ENCODE measurements at places on chromosomes 6 and 20.

DNA sequence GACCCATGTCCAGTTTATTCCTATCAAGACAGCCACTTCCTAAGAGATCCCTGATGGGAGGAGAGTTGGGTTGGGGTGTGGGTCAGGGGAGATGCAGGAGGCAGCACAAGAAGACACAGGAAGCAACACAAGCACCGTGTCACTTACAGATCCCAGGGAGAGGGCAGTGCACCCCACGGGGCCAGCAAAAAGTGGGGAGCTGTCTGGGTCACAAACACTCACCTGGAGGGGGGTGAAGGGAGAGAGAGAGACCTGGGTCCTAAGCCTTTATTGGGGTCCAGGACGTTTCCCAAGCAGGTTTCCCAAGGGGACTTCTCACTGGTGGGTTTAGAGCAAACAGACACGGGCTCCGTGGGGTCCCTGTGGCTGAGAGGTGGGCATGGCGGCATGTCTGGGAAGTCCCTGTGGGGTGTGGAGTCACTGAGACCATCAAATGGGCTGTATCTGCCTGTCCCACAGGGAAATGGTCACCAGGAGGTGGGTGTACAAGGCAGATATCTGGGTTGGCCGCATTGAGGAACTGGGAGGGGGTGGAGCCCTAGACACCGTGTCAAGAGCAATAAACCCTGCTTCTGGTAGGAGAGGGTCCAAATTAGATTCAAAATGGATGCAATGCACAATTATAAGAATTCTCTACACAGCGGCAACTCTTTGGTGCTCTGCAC, 1.6 kb upstream of the CD93 start:
- no peak for DNase-seq

DNA sequence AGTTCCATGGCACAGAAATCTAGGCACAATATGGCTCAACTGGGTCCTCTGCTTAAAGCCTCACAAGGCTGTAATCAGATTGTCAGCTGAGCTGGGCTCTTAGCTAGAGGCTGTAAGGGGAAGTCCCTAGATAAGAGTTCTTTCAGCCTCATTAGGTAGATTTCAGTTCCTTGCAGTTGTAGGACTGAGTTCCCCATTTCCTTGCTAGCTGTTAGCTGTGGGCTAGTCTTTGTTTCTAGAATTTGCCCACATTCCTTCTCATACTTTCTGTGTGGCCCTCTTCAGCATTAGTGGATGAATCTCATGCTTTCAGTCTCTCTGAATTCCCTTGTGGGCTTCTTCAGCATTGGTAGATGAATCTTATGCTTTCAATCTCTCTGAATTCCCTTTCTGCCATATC, 71.0 kb upstream of the MRAP2 start:
- DNase-seq = no peak

DNA sequence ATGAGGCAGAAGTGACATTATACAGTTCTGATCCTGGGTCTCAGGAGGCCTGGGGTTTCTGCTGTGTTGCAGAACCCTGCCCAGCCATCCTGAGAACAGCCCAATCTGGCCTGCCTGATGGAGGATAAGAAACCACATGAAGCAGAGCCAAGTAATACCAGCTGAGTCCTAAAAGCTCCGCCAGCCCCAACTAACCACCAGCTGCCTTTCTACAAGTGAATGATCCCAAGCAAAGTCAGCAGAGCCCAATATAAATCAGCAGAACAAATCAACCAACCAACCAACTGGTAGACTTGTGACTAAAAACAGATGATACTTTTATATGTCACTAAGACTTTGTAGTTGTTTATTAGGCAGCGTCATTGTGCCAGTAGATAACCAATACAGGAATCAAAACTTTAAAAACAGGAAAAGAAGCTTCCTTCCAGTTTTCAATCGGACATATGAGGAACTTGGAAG, 52.1 kb downstream of the SNX5 start:
- DNase-seq = no peak

DNA sequence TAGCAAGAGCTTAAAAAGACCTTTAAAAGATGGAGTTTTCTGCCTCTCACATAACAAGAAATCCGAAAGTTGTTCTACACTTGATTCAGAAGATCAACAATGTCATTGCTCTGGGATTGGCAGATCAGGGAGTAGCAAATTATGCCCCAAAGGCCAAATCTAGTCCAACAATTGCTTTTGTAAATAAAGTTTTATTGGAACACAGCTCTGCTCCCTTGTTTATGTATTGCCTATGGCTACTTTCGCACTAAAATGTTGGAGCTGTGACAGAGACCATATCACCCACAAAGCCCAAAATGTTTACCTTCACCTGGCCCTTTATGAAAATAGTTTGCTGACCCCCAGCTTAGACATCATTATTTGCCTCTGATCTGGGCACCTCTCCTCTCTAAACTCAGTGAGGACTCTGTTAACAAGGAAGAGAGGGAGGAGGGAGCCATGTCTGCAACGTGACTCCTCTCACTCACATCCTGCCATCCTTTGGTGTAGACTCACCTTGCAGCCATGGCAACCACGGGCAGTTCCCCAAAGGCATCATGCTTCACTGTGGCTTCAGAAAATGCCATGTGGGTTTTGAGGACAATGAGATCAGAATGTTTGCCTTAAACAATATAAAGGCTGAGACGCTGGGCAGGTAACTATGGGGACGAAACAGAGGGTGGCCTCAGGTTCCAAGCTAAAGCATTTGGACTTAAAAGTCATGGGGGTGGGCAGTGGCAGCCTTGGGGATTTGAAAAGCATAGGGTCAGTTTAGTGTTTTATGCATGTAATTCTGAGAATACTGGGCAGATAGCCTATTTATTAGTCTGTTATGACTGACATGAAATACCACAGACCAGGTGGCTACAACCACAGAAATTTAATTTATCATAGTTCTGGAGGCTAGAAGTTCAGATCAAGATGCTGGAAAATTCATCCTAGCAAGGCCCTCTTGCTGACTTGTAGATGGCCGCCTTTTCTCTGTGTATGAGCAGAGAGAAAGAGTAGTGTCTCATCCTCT, 149.7 kb upstream of the TNFAIP3 start:
- DNase-seq = peak; percentile 79

- no peak for DNase-seq
These were observed 14.0 kb downstream of the GCNT2 start for GRCh38 chr6:10535193-10535592.

- DNase-seq = no peak
These were observed 258.9 kb downstream of the GJA1 start for GRCh38 chr6:121694389-121694788.

GRCh38 chr6:111409430-111409829, 73.6 kb downstream of the REV3L start:
- DNase-seq = no peak

GRCh38 chr6:164107297-164107995, 692.9 kb downstream of the QKI start:
- DNase-seq = no peak

DNA sequence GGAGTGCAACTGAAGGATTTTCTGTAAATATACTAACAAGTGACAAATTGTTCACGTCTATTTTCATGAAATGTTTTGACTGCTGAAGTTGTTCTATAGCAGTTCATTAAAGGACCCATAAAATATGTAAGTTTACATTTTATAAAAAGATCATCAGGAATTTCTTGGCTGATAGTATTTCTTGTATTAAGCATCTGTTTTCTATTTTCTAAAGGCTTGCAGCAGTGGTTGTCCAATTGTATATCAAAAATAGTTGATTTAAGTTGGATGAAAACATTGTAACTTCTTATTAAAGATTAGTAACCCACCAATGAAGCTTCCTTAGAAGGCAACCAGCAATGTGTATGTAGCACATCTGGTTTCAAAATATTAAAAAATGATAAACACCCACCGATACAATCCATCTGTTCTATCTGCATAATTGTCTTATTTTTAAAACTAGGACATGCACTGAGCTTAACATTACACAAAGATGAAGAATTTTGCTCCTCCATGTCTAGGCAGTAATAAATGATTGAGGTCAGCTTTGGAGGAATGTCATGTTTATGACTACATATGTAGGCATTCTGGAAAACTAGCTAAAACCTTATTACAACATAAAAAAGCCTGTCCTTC, 301.3 kb upstream of the TCF21 start:
- DNase-seq = no peak

GRCh38 chr6:46323312-46323965, 152.7 kb upstream of the ENPP5 start:
- no peak for DNase-seq

DNA sequence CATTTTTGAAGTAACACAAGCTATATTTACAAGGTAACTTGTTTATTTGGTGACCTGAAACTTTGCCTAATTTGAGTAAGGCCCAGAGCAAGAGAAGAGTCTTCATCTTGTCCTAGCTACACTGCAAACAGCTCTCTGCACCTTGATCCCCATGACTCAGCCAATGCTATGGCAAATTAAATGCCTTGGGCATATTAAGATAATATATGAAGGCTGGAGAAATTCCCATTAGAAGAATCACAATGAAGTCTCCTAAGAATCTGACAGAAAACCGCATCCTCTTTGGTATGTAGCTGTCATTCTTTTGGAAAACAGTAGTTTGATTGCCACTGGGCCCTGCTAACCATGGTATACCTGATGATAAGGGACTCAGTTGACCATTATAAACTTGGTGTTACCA, 204.5 kb downstream of the UBE3D start:
- DNase-seq = no peak

- DNase-seq = no peak
These were observed 72.9 kb upstream of the DSP start for GRCh38 chr6:7468382-7469081.

GRCh38 chr6:43658161-43658560, 13.3 kb downstream of the RSPH9 start:
- no peak for DNase-seq

GRCh38 chr6:20712011-20712410, 177.8 kb downstream of the CDKAL1 start:
- DNase-seq = no peak

All from activated CD4-positive, alpha-beta T cell treated with anti-CD3 and anti-CD28 coated beads, Interleukin-2, amount 50 U/mL, for 1 hour (primary cell).